ENCODE measurements at places on chromosomes 7 and 10.

DNA sequence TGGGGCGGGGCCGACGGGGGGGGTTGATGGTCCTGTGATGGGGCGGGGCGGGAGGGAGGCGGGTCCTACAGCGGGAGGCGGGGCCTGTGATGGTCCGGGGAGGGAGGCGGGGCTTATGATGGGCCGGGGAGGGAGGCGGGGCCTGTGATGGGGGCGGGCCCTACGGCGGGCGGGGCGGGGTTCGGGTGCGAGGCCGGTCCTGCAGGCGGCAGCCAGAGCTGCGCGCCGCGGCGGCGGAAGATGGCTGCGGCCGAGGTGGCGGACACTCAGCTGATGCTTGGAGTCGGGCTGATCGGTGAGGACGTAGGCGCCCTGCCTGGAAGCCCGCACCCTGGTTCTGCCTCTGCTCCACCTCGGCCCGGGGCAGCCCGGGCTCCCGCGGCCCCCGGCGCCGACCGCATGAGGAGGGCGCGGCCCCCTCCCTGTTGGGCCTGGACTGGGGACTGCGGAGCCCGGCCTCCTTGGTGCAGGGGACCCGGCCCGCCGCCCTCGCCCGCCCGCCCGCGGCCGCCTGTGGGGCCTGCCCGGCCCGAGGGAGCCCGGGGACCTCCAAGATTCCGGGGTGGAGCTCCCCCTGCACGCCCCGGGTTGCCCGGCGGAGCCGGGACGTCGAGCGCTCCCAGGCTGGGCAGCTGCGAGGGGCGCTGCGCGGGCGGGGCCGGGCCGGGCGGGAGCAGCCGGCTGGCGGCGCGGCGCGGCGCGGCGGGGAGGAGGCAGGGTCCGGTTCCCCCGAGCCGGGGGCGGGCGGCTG is at the start of gene DENND10:
DENND10 (plus strand) TSS at position 211 of the 751 bp plus-strand sequence; CDS start at position 241, 30 bp downstream.
- peak; percentile 75 for DNase-seq

DNA sequence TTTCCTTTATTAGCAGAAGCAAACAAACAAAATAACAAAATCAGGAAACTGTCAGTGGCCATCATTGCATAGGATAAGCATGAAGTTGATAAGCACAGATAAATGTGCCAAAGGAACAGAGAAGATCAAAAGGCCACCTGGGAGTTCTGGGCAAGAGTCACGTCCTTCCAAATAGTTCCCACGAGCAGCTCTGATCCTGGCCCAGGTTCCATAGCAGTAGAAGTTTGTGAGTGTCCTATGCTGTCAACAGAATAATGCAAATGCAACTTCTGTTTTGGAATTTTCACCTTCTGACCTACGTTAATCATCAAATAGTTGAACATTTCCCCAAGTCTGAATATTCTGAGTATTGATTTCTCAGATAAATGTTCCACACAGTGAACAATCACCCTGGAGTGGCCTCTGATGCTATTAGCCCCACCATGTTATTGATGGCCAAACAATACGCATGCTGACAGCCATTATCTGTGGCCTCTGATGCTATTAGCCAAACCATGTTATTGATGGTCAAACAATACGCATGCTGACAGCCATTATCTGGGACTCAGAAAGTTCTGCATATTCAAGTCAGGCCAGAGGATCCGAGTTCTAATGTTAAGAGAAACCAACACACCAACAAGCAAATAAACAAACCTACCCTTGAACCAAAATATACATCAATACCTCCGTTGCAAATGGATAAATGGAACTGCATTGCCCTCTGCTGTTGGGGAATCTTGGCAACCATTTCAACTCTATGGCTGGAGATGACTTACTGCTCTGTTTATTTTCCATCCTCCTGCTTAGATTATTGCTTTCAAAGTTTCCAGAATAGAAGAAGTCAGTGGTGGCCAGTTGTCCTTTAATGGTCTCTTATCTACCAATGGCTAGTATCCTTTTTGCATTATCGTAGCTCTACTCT is 63.3 kb downstream of the MRC1 start:
- DNase-seq = peak; percentile 14

DNA sequence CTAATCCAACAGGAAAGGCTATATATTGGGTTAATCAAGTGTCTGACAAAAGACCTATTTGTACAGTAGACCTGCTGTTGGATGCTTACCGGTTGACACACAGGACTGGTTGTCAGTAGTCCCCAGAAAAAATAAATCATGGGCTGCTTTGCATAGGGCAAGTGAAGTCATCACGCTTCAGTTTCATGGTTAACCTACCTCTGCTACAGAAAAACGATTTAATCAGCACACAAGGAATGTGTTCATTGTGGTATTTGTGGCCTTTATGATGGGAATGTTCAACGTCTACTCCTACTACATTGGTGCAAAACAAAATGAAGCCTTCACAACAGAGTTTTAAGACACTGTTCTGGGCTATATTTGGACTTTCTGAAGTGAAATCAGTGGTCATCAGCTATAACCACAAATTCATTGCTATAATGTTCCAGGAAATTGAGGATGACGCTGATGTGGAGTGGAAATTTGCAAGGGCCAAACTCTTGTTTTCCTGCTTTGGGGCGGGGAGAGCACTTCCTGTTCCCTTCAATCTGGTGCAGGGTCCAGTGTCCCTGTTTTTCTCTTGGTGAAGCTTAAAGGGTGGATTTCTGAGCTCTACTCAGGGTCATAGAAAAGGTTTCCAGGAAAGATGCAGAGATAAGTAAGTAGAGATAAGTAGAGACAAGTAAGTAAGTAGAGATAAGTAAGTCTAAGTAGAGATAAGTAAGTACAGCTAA is 39.3 kb upstream of the GGCT start:
- no peak for DNase-seq

DNA sequence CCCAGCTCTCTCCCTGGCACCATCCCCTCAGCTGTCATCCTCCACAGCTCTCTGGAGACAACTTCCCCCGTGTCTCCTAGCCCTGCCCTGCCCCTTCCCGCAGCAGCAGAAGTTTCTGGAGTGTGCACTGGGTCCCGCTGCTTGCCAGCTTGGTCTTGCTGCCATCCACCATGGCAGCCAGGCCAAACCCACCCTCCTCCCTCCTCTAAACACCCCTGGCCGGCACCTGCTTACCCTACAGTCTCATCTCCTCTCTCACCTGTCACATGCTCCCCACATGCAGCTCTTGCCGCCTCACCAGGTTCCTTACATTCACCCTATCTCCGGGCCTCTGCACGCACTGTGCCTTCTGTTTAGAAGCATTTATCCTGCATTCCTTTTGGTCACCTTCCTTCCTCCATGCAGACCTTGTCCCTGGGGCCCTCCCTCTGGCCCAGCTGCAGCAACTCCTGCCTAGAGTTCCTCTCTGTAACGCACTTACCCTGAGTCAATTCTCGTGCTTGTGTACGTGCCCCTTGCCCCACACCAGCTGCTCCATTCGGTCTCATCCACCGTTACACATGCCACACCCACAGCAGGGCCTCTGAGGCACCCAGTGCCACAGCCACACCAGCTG is 93.9 kb upstream of the RET start:
- no peak for DNase-seq

DNA sequence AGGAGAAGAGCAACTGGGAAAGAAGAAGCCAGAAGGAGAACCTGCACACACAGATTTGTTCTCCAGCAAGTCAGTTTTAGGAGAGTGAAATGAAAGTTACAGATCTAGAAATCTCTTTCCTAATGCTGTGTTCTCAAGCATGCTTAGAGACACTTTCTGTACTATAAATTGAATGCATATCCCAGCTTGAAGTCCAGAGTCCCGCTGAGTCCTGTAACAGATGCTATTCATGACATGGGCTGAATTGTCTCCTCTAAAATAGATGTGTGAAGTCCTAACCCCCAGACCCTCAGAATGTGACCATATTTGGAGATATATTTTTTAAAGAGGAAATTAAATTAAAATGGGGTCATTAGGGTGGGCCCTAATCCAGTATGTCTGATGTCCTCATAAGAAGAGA is 46.9 kb upstream of the GJD4 start:
- DNase-seq = no peak

Measured in NAMALWA (cell line).